Right ventricle myocardium superior (tissue), 1 donor: ENCODE measurements at places on chromosomes 13 and 19.

DNA sequence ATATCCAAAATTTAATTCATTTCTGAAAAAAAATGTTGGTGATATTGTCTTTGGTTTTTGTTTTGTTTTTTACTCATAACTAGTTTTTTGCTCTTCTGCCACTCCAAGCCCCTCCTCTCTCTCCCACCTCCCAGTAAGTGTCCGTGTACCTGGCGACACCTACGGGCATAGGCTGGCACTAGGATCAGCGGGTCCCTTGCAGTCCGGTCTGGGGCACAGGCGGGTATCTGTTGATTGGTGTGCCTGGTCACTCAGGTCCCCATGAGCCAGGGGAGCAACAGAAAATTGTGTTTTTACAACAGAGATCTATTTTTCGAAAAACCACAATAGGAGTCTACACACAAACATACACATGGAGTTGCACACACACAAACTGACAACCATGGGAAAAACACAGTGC lies 104.8 kb downstream of the ZIC5 start:
- no peak for DNase-seq

DNA sequence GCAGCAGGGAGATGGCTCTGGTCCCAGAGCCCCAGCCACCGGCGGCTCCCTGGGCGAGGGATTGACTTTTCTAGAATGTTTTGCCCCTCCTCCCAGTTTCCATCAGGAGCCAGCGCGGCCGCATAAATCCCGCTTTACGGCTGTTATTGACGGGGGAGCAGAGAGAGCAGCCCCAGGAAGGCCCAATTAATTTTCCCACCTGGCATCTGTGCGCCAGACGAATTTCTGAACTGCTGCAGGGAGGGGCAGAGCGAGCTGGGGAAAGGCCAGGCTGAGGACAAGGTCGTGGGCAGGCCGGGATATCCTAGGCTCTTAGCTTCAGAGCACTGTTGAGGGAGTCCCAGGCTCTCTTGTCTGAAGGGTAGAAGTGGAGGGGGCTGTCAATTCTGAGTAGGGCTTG lies 24.7 kb downstream of the ZNRF4 start:
- no peak for DNase-seq

DNA sequence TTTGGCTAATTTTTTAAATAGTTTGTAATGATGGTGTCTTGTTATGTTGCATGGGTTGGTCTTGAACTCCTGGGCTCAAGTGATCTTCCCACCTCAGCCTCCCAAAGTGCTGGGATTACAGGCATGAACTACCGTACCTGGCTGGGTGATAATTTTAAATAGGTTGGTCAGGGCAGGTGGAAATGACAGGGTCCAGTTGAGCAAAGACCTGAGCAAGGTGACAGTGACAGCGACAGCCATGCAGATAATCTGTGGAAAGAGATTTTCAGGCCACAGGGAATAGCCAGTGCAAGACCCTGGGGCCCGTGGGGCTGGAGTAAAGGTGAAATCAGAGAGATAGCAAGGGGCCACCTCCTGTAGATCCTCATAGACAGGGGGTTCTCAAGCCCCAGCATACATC lies 3.5 kb downstream of the SPACA6 start:
- DNase-seq: no peak

GRCh38 chr19:18377026-18377425 lies 8.9 kb upstream of the GDF15 start:
- no peak for DNase-seq

GRCh38 chr19:3381701-3382372 lies 15.5 kb downstream of the NFIC start:
- no peak for DNase-seq

- DNase-seq: no peak
These were observed 360.5 kb downstream of the KCNRG start for GRCh38 chr13:50375792-50376191.

DNA sequence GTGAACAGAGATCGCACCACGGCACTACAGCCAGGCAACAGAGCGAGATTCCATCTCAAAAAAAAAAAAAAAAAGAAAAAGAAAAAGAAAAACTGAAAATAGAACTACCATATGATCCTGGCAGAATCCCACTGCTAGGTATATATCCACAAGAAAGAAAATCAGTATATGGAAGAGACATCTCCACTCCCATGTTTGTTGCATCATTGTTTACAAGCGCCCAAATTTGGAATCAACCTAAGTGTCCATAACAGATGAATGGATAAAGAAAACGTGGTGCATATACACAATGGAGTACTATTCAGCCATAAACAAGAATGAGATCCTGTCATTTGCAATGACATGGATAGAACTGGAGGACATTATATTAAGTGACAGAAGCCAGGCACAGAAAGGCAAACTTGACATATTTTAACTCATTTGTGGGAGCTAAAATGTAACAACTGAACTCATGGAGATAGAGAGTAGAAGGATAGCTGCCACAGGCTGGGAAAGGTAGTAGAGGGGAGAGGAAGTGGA lies 26.1 kb downstream of the DYRK1B start:
- no peak for DNase-seq

DNA sequence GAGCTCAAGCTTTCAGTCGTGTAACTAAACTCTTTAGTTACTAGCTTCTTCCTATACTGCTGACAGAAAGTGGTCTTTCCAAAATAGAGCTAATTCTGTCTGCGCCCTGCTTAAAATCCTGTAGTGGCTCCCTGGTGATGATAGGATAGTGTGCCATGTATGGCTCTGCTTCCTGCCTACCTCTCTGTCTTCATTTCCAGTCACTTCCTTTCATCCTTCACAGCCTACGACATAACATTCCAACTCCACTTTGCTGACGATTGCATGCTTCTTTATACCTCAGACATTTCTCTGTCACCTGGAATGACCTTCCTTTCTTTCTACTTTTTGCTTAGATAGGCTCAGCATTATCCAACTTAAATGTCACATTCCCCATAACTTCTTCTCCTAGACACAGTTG lies 190.8 kb downstream of the MAB21L1 start:
- DNase-seq: no peak

DNA sequence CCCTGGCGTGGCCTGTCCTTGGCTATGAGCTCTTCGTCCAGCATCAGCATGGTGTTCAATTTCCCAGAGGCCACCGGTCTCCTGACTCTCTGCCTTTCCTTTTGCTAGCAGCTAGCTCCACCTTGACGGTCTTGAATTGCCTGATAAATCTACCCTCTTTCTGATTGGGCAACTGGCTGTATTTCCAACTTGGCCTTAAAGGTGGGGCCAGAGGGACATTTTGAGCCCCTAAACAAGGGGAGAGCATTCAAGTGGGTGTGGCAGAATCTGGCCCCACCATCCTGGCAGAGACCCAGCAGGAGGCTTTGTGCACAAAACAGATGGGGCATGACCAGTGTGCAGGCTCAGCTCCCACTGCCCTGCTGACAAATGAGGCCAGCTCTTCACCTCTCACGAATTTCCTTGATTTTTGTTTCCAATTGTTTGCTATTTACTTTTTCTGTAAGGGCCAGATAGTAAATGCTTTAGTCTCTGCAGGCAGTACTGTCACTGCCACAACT lies 148.9 kb upstream of the VSTM2B start:
- no peak for DNase-seq

DNA sequence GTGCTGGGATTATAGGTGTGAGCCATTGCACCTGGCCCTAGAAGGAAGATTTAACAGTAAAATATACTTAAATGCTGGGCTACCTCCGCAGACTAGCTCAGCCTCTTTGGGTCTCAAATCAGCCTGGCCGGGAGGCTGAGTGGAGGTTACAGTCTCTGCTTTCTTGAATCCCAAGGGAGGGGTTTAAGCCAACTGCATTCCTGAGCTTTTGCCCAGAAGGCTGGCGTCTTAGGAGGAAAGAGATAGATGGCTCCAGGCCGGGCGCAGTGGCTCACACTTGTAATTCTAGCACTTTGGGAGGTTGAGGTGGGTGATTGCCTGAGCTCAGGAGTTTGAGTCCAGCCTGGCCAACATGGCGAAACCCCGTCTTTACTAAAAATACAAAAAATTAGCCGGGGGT lies 623 bp upstream of the C5AR1 start:
- DNase-seq: no peak

- DNase-seq: no peak
These were observed 1.2 kb downstream of the IZUMO4 start for GRCh38 chr19:2097886-2098327.

- DNase-seq: peak; percentile 93
These were observed at the start of gene ZNF888 for GRCh38 chr19:52922841-52923777. Gene ZNF888, minus strand, starts transcription at chr19:52923428. Its CDS starts 5,555 bp downstream, at chr19:52917873.

- DNase-seq: peak; percentile 80
These were observed 868 bp upstream of the EGLN2 start for GRCh38 chr19:40797963-40798682.

- no peak for DNase-seq
These were observed 13.1 kb downstream of the SH2D3A start for GRCh38 chr19:6754136-6754535.

- DNase-seq: no peak
These were observed 23.0 kb upstream of the IRS2 start for GRCh38 chr13:109809216-109809932.

- peak; percentile 68 for DNase-seq
These were observed 11.6 kb upstream of the OR1M1 start for GRCh38 chr19:9075064-9075949.

- no peak for DNase-seq
These were observed 41.9 kb upstream of the ZNF536 start for GRCh38 chr19:30330266-30330665.

DNA sequence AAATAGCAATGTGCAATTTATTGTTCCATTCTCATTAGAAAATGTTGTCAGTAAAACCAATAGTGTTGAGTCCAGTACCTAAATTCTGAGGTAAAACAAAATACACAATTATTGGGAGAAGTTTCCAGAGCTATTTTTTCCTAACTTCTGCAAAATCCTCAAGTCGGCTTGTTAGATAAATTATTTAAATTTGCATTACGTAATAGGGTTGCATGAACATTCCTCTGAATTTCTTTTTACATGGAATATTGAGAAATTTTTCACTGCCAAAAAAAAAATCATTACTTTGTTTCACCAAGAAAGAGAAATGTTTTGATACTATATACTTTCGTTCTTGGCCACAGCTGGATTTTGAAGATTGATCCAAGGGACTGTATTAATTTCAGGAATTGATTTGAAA lies 1.5 kb downstream of the ZNF507 start:
- no peak for DNase-seq

- no peak for DNase-seq
These were observed 6.5 kb upstream of the ERVV-1 start for GRCh38 chr19:53007200-53007599.

DNA sequence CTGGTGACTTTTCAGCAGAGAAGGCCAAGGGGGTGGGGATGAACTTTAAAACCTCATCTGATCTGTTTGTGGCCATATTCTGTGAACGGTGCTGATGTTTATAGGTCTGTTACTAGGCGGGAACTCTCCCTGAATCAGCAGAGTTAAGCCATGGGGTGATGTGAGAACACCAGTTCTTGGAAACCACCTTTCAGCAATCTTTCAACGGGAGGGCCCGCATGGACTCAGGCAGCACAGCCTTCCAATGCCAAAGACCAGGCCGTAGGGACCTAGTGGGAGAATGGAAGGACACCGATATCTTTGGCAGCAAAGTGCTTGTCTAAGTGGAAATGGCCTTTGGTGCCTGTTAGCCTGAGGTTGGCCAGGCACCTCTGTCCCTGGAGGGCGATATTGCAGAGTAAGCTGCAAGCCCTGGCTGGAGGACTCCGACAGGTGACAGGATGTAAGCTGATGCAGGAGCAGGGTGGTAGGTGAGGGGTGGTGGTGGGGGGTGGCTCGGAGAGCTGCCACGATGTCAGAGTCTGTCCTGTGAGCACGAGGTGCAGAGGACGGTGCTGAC lies 57.0 kb downstream of the ERCC5 start:
- peak; percentile 45 for DNase-seq

- DNase-seq: peak; percentile 40
These were observed 49.8 kb downstream of the KATNAL1 start for GRCh38 chr13:30257468-30258099.

DNA sequence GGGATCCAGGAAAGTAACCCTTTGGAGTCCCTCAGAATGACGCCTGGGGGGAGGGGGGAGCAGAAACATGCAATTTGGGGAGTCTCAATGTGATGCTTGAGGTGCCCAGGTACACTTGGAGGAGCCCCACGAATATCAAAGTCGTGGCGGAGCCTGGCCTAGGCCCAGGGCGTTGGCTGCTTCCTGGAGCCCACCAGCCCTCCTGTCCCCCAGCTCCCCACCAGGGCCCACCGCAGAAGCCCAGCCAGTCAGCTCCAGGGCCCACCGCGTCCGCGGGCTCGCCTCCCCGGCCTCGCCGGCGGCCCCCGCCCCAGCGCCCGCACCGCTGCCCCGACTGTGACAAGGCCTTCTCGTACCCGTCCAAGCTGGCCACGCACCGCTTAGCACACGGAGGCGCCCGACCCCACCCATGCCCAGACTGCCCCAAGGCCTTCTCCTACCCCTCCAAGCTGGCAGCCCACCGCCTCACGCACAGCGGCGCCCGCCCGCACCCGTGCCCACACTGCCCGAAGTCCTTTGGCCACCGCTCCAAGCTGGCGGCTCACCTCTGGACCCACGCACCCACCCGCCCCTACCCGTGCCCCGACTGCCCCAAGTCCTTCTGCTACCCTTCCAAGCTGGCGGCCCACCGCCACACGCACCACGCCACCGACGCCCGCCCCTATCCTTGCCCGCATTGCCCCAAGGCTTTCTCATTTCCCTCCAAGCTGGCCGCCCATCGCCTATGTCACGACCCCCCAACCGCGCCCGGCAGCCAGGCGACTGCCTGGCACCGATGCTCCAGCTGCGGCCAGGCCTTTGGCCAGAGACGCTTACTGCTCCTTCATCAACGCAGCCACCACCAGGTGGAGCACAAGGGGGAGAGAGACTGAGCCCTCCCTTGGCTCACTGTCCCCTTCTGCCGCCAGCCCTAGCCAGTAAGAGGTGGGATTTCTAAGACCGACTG lies 2.1 kb downstream of the ZNF575 start:
- DNase-seq: peak; percentile 82

DNA sequence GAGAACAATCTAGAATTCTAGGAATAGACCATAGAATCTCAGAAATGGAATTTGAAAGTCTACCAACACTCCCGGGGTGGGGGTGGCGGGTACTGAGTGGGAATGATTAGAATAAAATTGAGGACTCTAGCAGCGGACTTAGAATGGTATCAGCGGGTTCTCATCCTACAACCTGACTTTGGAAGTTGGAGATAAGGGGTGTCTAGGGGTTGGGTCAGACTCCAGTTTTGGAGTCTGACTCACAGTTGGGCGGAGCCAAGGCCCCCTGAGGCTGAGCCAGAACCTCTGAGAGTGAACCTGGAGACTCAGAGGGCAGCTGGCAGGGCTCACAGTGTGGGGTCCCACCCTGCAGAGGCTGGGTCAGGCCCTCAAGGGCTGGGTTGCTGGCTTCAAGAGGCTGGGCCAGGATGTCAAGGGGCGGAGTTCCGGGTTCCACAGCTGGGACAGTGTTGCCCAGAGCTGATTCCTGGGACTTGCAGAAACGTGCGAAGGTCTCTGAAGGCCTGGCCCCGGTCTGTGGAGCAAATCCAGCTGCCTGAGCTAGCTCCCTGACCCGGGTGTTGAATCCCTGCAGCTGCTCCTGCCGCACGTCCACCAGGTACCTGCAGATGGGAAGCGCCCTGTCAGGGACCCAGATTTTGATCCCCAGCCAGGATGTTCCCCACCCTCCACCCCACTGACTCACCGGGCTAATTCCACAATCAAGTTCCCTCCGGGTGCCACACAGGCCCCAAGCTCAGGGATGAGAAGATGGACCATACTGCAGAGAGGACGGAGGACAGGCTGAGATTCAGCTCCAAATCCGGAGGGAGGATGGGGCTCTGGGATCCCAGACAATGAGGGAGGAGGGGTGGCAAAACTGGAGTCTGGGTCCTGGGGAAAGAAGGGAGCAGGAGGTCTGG lies 1.6 kb upstream of the TNNI3 start:
- peak; percentile 90 for DNase-seq
